ENCODE measurements at places on chromosomes 7 and 10.

GRCh38 chr7:151080067-151080521, 515 bp downstream of the FASTK start:
- peak; percentile 52 for DNase-seq

GRCh38 chr10:69632516-69633199, 2.6 kb downstream of the FAM241B start:
- DNase-seq: peak; percentile 79

- peak; percentile 71 for DNase-seq
Observed at GRCh38 chr7:143263266-143264195, at the start of gene GSTK1. Gene GSTK1 (plus strand): TSS chr7:143263441. CDS start chr7:143263514, 73 bp downstream.

- no peak for DNase-seq
Observed at GRCh38 chr7:129307592-129307991, 82.8 kb downstream of the AHCYL2 start.

DNA sequence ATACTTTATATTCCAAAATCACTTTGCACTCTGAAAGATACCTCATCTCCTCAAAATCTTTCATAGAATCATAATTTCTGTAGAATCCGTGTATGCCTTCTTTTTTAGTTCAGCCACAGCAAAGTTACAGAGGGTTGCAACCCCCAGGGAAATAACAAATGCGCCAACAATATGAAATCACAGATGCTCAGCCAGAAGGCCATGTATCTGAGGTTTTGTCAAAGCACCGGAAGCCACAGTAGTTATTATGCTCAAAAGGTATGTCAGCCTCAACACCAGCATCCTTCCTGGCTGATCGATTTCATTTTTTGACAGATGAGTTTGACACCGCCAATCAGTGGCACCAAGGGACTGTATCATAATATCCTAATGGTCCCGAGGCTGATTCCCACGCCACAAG, 204.1 kb downstream of the KCNMA1 start:
- DNase-seq: no peak

GRCh38 chr7:107115762-107116540, 52.9 kb upstream of the HBP1 start:
- no peak for DNase-seq

GRCh38 chr7:18626717-18627116, 131.2 kb downstream of the HDAC9 start:
- DNase-seq: no peak

- peak; percentile 91 for DNase-seq
Observed at GRCh38 chr7:46909601-46910051, 672.3 kb downstream of the TNS3 start.

DNA sequence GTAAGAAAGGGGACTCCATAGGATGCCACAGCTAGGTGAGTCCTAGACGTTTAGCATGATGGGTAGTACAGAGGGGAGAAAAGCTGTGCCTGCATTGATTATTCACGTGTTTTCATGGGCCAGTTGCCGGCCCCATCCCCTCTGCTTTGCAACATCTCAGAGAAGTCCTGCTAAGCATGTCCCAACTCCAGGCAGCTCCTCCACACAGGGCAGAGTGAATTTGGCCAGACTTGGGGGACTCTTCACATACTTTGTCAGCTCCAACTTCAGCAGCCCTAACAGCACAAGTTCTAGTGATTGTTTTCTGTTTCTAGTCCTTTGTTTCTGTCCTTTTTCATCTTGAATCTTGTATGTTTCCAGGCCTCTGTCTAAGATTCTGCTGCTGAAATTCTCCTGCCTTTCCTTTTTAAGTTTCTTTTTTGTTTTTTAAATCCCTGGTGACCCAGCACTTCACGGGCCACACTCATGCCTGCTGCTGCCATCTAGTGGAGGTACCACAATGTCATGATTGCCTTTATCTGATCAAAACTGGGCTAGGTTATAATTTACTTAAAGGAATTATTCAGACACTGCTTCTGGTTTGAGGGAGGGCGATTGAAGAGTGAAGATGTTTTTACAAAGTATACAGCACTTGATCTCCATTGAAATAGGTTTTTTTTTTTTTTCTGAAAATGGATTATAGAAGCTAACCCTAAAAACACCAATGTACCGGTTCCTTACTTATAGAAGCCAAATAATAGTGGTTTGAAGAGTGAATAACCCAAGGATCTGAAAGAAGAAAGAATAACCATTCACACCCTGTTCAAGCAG, 276.9 kb downstream of the CSTF2T start:
- peak; percentile 53 for DNase-seq

DNA sequence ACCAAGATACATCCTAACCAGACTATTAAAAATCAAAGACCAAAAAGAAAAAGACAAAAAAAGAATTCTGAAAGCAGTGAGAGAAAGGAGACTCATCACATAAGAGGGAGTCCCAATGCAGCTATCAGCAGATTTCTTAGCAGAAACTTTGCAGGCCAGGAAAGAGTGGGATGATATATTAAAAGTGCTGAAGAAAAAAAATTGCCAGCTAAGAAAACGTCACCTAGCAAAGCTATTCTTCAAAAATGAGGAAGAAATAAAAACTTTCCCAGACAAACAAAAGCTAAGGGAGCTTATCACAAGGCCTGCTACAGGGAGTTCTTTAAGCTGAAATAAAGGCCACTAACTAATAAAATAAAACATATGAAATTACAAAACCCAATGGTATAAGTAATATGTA, 40.5 kb upstream of the CDK6 start:
- DNase-seq: no peak

DNA sequence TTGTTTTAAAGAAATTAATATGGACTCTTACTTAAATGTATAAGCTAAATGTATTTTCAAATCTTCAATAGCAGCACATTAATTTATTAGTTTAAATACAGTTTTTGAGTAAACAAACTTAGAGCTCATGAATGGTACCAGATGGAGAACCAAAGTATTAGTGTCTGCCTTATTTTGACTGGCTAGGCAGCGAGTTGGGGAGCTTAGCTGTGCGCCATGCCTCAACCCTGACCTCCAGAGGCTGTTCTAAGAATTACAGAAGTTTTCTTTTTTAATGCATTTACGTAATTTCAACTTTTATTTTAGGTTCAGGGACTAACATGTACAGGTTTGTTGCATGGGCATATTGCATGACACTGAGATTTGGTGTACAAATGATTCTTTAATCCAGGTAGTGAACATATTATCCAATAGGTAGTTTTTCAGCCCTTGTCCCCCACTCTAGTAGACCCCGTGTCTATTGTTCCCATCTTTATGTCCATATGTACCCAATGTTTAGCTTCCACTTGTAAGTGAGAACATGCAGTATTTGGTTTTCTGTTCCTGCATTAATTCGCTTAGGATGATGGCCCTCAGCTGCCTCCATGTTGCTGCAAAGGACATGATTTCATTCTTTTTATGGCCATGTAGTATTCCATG, 166.8 kb downstream of the IQUB start:
- peak; percentile 33 for DNase-seq

- peak; percentile 96 for DNase-seq
Observed at GRCh38 chr10:16968416-16969041, 151.3 kb upstream of the RSU1 start.

GRCh38 chr10:4663162-4663992, 162.6 kb upstream of the AKR1E2 start:
- DNase-seq: peak; percentile 100

DNA sequence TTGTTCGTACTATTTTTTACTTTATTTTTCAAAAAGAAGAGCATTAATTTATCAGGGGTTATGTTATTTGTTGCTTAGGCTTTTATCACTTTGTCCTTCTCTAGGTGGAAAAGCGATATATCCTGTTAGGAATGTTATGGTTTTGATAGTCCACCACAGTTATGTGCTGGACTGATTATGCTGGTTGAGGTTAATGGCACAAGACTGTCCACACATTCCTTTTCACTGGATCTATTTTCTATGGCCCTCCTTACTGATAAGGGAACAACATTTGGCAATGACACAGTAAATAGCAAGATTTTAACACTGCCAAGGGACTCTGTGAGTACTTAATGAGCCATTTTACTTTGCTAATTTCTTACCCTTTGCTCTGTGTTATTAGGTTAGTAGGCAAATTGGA, 1212.3 kb downstream of the NXPH1 start:
- DNase-seq: no peak

DNA sequence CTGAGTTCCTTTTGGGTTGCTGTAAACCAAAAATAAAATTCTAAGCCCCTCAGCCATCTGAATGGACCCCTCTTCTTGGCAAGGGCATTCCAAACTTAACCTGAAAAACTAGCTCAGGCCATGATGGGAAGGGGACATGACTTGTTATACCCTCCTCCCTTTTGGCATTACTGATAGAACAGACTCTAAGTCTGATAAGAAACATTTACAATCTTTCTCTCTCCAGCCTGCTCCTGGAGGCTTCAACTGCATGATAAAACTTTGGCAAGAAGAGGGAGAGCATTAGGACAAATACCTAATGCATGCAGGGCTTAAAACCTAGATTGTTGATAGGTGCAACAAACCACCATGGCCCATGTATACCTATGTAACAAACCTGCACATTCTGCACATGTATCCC, 40.9 kb upstream of the ATOH7 start:
- no peak for DNase-seq

DNA sequence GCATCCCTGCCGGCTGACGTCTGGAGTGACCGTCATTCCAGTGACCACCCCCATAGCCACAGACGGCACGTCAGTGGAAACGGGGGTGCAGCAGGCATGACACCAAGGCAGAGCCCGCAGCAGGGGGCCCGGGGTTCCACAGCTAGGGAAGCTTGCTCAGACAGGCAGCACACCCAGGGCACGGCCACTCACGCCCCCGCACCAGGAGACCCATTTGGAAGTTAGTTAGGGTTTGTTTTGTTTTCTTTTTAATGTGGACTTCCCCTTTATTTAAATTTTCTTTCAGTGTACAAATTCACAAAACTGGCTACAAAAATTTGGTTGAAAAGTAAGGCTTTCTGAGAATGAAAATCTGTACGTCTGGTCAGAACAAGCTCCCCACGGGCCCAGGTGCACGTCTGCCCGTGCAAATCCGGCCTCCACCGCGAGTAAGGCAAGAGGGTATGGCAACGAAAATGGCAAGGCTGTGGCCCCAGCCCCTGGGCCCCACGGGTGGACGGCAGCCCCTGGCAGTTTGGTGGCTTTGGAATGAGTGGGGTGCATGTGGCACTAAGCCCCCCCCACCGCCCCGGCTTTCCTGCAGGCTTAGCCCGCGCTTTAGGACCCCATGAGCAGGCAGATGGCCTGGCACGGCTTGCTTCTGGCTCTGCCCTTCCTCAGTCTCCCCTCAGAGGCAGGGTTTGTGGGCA, 124.2 kb downstream of the FAM53B start:
- no peak for DNase-seq

DNA sequence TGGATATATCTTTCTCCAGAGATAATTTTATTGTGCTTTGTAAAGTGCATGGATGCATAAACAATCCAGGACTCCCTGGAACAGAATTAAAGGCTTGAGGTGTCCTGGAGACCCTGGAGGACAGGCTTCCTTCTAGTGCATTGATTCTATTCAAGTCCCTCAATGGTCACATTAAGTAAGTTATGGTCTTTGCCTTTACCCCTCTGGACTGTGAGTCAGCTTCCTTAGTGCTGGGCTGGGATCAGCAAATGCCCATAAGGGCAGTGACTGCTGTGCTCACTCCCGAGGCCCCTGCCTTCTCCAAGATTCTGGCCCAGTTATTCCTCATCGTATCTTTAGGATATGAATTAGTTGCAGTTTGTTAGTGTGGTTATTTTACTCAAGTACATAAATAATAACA, 178.7 kb upstream of the PRSS58 start:
- DNase-seq: peak; percentile 63
